Mesangial cell (primary cell): ENCODE measurements at places on chromosomes 4 and X. TPM values are rescaled to one million over a fixed set of nuclear protein-coding genes. Genes with fewer than 3 reads are reported as not detected.

Gene RAB9B
- total RNA-seq = 0.16 and 0.51 TPM in 2 replicates

Gene KLB
- under 0.01 TPM in 1 of 2 replicates, not detected in the other for total RNA-seq

Gene ZNF280C
- 3.4 and 3.9 TPM in 2 replicates for total RNA-seq

Gene MAGEA6
- total RNA-seq = not detected in 2 replicates

Gene RHOXF1
- not detected in 2 replicates for total RNA-seq

Gene P2RY4
- total RNA-seq = 0.13 TPM in 1 of 2 replicates, not detected in the other

Gene EOLA2
- 24.3 and 28.4 TPM in 2 replicates for total RNA-seq

Gene MSN
- total RNA-seq = 184 and 308 TPM in 2 replicates

Gene DCLK2
- 15.6 and 23.2 TPM in 2 replicates for total RNA-seq

Gene ARHGEF38
- total RNA-seq = 0.13 TPM in 1 of 2 replicates, not detected in the other

Gene MAGEB10
- not detected in 2 replicates for total RNA-seq

Gene CCDC110
- total RNA-seq = 0.63 and 1.1 TPM in 2 replicates

Gene SERTM2
- total RNA-seq = not detected in 2 replicates

Gene NOP14
- total RNA-seq = 14.6 and 24.8 TPM in 2 replicates

Gene HTR2C
- not detected in 2 replicates for total RNA-seq

Gene IL2RG
- not detected in 2 replicates for total RNA-seq

Gene FAM184B
- not detected in 2 replicates for total RNA-seq

Gene MECP2
- total RNA-seq = 16.5 and 16.8 TPM in 2 replicates

Gene PDGFRA
- total RNA-seq = 0.49 and 2.9 TPM in 2 replicates

Gene ZNF185
- total RNA-seq = 12.1 and 25.1 TPM in 2 replicates

Gene ZFYVE28
- total RNA-seq = 2.8 and 8.5 TPM in 2 replicates

Gene DIPK2B
- not detected in 2 replicates for total RNA-seq

Gene ITIH6
- not detected in 2 replicates for total RNA-seq

Gene AMER1
- total RNA-seq = 2.3 and 2.4 TPM in 2 replicates

Gene MAOA
- 2.1 and 15.7 TPM in 2 replicates for total RNA-seq

Gene P2RY8
- not detected in 2 replicates for total RNA-seq

Gene ERVMER34-1
- 1.4 and 1.8 TPM in 2 replicates for total RNA-seq

Gene CTSO
- total RNA-seq = 2.8 and 11.0 TPM in 2 replicates

Gene UCHL1
- total RNA-seq = 675 and 875 TPM in 2 replicates

Gene TMPRSS11A
- not detected in 2 replicates for total RNA-seq

Gene LINC00632
- total RNA-seq = 4.7 and 6.4 TPM in 2 replicates

Gene KIT
- total RNA-seq = 0.38 and 0.49 TPM in 2 replicates

Gene ADH1A
- not detected in 2 replicates for total RNA-seq

Gene MAPK10
- total RNA-seq = 2.0 and 7.6 TPM in 2 replicates

Gene EFHC2
- total RNA-seq = 0.33 and 0.51 TPM in 2 replicates

Gene ACOX3
- 20.9 and 29.0 TPM in 2 replicates for total RNA-seq
